ENCODE measurements at places on chromosomes 6 and 20. TPM values are rescaled to one million over a fixed set of nuclear protein-coding genes. Genes with fewer than 3 reads are reported as not detected.

SLC22A23 gene
- total RNA-seq, result 27.6 TPM

ADTRP gene
- not detected for total RNA-seq

HEY2 gene
- total RNA-seq, result 5.9 TPM

SLC22A7 gene
- total RNA-seq, result not detected

MOG gene
- total RNA-seq, result not detected
